Naive thymus-derived CD4-positive, alpha-beta T cell (primary cell): ENCODE measurements at places on chromosomes 12 and 14.

GRCh38 chr12:9951026-9951675 is 19.0 kb upstream of the CLEC2A start:
- peaks cover 27% of the 10 kb centered on the region for H3K4me1 ChIP-seq
- H3K27me3 ChIP-seq, result no peaks in the 10 kb centered on the region
- H3K27ac ChIP-seq, result no peak overlapping the region
- H3K4me3 ChIP-seq, result peak overlapping the region; percentile 3
- H3K36me3 ChIP-seq, result no peaks in the 10 kb centered on the region
- DNase-seq, result peak; percentile 68

GRCh38 chr14:93869427-93869826 is 57.7 kb upstream of the FAM181A start:
- H3K27ac ChIP-seq, result no peak overlapping the region
- no peak for DNase-seq
- H3K36me3 ChIP-seq, result no peaks in the 10 kb centered on the region
- no peaks in the 10 kb centered on the region for H3K4me1 ChIP-seq
- H3K4me3 ChIP-seq, result no peak overlapping the region

DNA sequence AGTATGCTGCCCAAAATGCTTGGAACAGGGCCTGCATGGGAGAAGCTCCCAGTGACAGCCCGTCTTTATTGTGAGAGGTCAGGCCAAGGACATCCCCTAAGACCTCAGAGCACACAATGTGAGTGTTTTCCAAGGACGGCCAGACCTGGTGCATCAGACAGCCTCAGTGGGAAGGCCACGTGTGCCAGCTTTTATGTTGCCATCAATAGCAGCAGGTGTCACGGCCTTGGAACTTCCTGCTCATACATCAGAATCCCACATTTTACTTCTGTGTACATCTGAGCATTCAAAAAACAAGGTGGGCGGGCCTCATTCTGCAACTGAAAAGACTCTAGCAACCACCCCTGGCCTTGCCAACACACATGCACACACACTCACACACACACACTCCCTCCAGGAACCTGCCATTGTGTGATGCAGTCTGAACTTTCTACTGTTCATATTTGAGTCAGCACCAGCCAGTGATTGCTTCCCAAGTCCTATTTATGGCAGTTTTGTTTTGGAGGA is 753.1 kb upstream of the TBX3 start:
- H3K4me1 ChIP-seq, result no peaks in the 10 kb centered on the region
- H3K36me3 ChIP-seq, result no peaks in the 10 kb centered on the region
- no peak overlapping the region for H3K4me3 ChIP-seq

GRCh38 chr14:38502239-38502638 is 246.3 kb upstream of the CLEC14A start:
- no peak overlapping the region for H3K27ac ChIP-seq
- H3K27me3 ChIP-seq, result no peaks in the 10 kb centered on the region
- no peak for DNase-seq
- no peaks in the 10 kb centered on the region for H3K36me3 ChIP-seq
- no peak overlapping the region for H3K4me3 ChIP-seq
- H3K4me1 ChIP-seq, result no peaks in the 10 kb centered on the region

DNA sequence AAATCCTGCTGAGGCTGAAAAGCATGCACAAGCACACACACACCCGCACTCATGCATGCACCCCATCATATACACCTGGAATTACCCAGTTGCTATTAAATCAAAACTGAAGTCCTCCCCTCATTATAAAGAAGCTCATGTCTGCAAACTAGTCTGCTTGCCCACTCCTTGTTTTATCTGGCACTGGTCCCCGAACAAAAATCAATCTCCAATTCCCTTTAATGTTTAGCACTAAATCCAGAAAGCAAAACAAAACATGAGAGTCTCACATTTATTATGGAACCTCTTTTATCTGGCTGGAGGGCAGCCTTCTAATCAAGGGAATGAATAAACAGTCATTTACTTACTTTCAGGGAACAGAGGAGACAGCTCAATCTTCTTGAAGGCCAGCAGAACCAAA is 1093.4 kb upstream of the FLRT2 start:
- H3K27me3 ChIP-seq, result no peaks in the 10 kb centered on the region
- no peak overlapping the region for H3K4me3 ChIP-seq
- no peaks in the 10 kb centered on the region for H3K36me3 ChIP-seq
- no peaks in the 10 kb centered on the region for H3K4me1 ChIP-seq
- H3K27ac ChIP-seq, result no peak overlapping the region

GRCh38 chr12:27531896-27532295 is 7.9 kb downstream of the PPFIBP1 start:
- no peaks in the 10 kb centered on the region for H3K27me3 ChIP-seq
- H3K36me3 ChIP-seq, result no peaks in the 10 kb centered on the region
- no peak overlapping the region for H3K27ac ChIP-seq
- H3K4me3 ChIP-seq, result no peak overlapping the region
- peaks cover 16% of the 10 kb centered on the region for H3K4me1 ChIP-seq

GRCh38 chr14:68568907-68569897 is 223.7 kb downstream of the ZFP36L1 start:
- H3K4me3 ChIP-seq, result no peak overlapping the region
- H3K27ac ChIP-seq, result no peak overlapping the region
- no peaks in the 10 kb centered on the region for H3K27me3 ChIP-seq
- DNase-seq, result no peak

GRCh38 chr12:89742337-89743022 is 33.8 kb upstream of the ATP2B1 start:
- H3K27me3 ChIP-seq, result no peaks in the 10 kb centered on the region
- H3K4me3 ChIP-seq, result no peak overlapping the region
- no peak for DNase-seq
- H3K36me3 ChIP-seq, result no peaks in the 10 kb centered on the region
- H3K4me1 ChIP-seq, result no peaks in the 10 kb centered on the region

DNA sequence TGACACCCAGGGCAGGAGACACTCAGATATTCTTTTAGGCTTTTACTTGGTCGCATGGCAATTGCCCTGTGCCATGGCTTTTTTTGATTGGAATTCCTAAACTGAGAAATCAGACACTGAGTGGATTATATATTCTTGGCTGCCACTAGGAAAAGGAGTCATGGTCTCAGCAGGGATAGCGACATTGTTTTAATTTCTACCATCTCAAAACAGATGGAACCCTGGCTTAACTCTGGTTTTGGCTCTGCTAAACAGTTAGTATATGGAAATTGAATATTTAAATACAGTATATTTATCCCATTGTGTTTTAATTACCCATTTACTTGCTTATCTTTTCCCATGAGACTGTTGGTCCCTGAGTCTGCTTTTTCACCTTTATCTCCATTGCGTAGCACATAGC is 84.0 kb downstream of the DACT1 start:
- no peaks in the 10 kb centered on the region for H3K4me1 ChIP-seq
- no peaks in the 10 kb centered on the region for H3K27me3 ChIP-seq
- no peak for DNase-seq

DNA sequence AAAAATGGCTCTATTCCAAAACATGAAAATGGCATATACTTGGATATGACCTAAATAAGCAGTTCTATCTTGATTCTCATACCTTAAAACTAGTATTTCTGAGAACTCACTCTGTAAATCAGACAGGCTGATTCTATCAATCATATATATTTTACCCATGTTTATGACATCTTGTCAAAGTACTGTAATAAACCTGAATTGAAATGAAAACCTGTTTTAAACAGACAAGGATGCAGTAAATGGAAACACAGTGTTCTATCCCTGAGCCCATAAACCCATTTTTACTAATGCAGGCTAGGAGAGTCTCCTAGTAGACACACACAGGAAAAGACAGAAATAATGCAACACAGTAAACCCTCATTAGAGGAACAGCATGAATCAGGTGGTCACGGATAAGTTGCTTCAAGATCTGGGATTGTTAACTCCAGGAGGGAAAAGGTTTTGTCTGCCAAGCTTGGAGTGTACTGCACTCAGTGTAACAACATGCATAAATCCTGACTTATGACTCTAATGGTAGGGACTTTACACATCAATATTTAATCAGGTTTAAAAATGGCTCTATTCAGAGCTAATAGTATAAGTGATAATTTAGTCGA is 93.6 kb upstream of the CPNE8 start:
- no peak overlapping the region for H3K4me3 ChIP-seq
- no peaks in the 10 kb centered on the region for H3K36me3 ChIP-seq
- H3K27me3 ChIP-seq, result no peaks in the 10 kb centered on the region

DNA sequence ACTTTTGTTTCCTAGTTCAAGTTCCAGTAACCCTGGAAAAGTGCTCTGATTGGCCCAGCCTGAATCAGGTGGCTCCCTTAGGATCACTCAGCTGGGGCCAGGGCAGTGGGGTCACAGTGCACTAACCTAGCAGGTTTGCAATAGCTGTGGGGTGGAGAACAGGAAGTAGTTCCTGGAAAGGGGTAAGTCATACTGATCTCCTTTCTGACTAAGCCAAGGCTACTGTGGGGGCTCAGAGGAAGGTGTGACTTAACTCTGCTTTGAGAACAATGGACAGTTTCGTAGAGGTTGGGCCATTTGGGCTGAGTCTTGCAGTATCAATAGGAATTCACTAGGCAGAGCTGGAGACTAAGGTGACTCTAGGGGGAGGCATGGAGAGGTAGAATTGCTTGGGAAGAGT is 89.4 kb downstream of the KIF26A start:
- H3K27me3 ChIP-seq, result no peaks in the 10 kb centered on the region
- H3K27ac ChIP-seq, result no peak overlapping the region
- peaks cover 8% of the 10 kb centered on the region for H3K4me1 ChIP-seq
- DNase-seq, result no peak
- H3K4me3 ChIP-seq, result no peak overlapping the region

GRCh38 chr12:125978286-125978685 is 913.1 kb downstream of the AACS start:
- H3K4me1 ChIP-seq, result no peaks in the 10 kb centered on the region
- DNase-seq, result no peak
- no peaks in the 10 kb centered on the region for H3K27me3 ChIP-seq
- H3K4me3 ChIP-seq, result no peak overlapping the region
- no peak overlapping the region for H3K27ac ChIP-seq
- H3K36me3 ChIP-seq, result no peaks in the 10 kb centered on the region

DNA sequence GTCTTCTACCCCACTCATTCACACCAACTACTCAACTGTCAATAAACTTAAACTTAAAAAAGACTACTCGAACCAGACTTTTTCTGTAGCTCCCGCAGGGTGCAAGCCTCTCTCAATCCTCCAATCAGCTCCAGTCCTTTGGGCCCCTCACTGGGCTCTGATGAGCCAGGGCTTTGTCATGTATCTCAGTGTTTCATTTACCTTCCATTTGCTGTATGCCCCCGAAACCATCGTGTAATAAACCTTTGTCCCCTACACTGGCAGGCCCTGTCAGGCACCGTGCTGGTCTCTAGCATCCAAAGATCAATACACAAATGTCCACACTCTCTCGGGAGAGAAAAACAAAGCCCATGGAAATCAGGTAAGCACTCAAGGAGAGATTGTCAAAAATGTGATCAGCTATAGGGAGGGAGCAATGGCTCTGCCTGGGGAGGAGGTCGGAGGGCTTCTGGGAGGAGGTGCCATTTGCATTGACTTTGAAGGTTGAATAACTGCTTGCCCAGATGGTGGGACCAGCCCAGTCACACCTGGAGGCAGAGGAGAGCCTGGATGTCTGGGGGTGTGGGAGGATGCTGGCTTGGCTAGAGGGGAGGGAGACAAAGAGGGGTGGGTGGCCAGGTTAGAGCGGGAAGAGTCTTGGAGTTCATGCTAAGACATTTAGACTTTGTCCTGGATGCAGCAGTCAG is 42.1 kb upstream of the DICER1 start:
- no peaks in the 10 kb centered on the region for H3K27me3 ChIP-seq
- no peaks in the 10 kb centered on the region for H3K36me3 ChIP-seq
- H3K27ac ChIP-seq, result no peak overlapping the region
- no peak for DNase-seq

- H3K27me3 ChIP-seq, result no peaks in the 10 kb centered on the region
- no peak overlapping the region for H3K27ac ChIP-seq
- DNase-seq, result no peak
- H3K4me1 ChIP-seq, result no peaks in the 10 kb centered on the region
Measured at GRCh38 chr12:101777978-101778377, 38.7 kb upstream of the SYCP3 start.

DNA sequence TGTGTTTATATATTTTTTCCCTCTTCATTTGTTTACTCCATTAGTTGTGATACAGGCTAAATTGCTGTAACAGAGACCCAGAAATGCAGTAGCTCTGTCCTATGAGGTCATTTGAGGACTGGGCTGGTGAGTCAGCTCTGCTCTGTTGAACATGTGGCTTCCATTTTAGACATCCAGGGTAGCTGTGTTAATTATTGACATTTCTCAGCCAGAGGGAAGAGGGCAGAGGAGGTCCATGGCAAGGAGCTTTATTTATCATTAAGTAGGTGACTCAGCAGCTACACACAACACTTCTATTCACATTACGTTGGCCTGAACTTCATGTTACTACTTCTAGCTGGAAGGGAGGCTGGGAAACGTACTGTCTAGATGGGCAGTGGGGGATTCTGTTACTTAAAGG is 85.4 kb downstream of the PTCSC3 start:
- H3K27me3 ChIP-seq, result no peaks in the 10 kb centered on the region
- H3K4me3 ChIP-seq, result no peak overlapping the region
- no peaks in the 10 kb centered on the region for H3K4me1 ChIP-seq
- H3K36me3 ChIP-seq, result no peaks in the 10 kb centered on the region

DNA sequence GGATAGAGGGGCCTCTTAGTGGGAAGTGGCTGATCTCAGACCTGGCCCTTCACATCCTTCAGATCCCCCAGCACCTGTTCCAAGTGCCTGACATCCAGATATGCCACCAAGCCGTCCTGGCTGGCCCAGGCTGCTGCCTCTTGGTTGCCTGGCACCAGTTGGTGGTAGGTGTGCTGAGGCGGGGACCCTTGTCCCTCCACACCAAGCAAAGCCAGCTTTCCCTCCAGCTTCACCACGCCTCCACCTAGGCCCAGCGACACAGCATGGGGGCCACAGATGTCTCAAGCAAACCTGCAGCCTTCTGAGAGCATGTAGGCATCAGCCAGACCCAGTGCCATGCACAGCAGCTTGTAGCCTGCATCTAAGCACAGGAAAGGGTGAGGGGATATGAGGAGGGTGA is 3.5 kb upstream of the CD63 start:
- H3K4me3 ChIP-seq, result no peak overlapping the region
- H3K36me3 ChIP-seq, result no peaks in the 10 kb centered on the region
- H3K27me3 ChIP-seq, result no peaks in the 10 kb centered on the region
- H3K27ac ChIP-seq, result no peak overlapping the region
- H3K4me1 ChIP-seq, result peaks cover 8% of the 10 kb centered on the region

DNA sequence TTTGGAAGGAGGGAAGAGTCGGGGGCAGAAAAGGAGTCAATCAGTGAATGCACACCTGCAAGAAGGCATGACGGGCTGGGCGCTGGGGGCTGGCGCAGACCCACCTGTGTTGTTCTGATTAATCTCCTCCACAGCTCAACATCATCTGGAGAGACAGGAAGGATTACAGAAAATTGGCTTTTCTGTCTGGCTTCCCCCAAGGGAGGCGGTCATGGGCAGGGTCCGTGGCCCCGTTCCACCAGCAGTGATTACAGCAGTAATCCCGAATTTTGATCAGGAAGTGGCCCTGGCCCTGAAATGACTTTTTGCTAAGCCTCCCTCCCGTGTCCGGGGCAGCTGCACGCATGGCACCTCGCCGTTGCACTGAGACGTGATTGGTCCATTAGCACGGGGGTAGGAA is 24.4 kb upstream of the GALNT9 start:
- H3K4me1 ChIP-seq, result no peaks in the 10 kb centered on the region
- no peak overlapping the region for H3K27ac ChIP-seq
- H3K4me3 ChIP-seq, result no peak overlapping the region
- H3K36me3 ChIP-seq, result no peaks in the 10 kb centered on the region
- no peaks in the 10 kb centered on the region for H3K27me3 ChIP-seq
